ENCODE measurements at places on chromosomes 16 and 17. TPM values are rescaled to one million over a fixed set of nuclear protein-coding genes. Genes with fewer than 3 reads are reported as not detected.

DNA sequence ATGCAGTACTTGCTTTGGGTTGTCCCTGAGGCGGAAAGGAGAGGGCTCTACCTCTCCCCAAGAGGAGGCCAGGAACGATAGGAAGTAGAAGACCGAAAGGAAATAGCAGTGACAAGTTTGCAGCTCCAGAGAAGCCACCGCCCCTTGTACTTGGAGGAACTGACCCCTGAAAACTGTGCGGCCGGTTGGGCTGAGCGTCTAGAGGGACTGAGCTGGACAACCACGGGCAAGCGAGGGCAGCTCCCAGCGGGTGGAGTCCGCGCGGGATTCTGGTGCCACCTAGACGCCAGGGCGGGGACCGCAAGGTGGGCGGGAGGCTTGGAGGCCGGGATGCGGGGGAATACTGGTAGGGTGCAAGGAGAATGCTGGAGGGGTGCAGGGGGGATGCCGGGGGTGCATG, 1.3 kb upstream of the SLC6A4 start:
- DNase-seq: no peak
- peaks cover 31% of the 10 kb centered on the region for H3K4me1 ChIP-seq
- no peak overlapping the region for H3K27ac ChIP-seq
- no peak overlapping the region for H3K4me3 ChIP-seq
- H3K27me3 ChIP-seq: peaks cover 10% of the 10 kb centered on the region

Gene LGALS9B
- total RNA-seq: not detected

DNA sequence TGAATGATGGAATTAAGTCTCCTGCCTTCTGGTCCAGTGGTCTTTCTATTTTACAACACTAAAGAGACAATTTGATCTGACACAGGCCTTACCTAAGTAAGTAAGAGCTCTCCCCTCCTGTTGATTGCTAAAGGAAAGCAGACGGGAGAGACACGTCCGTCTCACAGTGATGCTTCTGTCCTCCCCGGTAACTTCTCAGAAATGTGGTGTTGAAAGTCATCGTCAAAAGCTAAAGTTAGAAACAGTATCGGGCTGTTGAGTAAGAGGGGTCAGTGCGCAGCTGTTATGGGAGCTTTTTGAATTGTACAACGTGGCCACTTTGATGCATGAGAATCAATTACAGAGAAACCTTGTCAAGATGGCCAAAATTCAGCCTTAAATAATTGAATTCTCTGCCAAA, 1.9 kb upstream of the RBFOX1 start:
- H3K4me1 ChIP-seq: no peaks in the 10 kb centered on the region
- DNase-seq: no peak
- no peak overlapping the region for H3K27ac ChIP-seq
- H3K27me3 ChIP-seq: no peaks in the 10 kb centered on the region

GRCh38 chr17:67479148-67479547, 102.1 kb downstream of the PITPNC1 start:
- no peak overlapping the region for H3K4me3 ChIP-seq
- no peaks in the 10 kb centered on the region for H3K36me3 ChIP-seq
- peaks cover 63% of the 10 kb centered on the region for H3K4me1 ChIP-seq
- DNase-seq: no peak

GRCh38 chr17:82278786-82279391, 5.4 kb upstream of the CSNK1D start:
- H3K4me3 ChIP-seq: no peak overlapping the region
- no peaks in the 10 kb centered on the region for H3K27me3 ChIP-seq
- no peak overlapping the region for H3K27ac ChIP-seq
- no peak for DNase-seq
- H3K36me3 ChIP-seq: no peaks in the 10 kb centered on the region

Gene HLF
- total RNA-seq: 5.2 TPM

Gene LRRC46
- total RNA-seq: 1.0 TPM

GRCh38 chr17:46089389-46089965, 90.4 kb downstream of the STH start:
- no peaks in the 10 kb centered on the region for H3K27me3 ChIP-seq
- no peaks in the 10 kb centered on the region for H3K4me1 ChIP-seq
- H3K4me3 ChIP-seq: no peak overlapping the region
- H3K36me3 ChIP-seq: peaks cover 1% of the 10 kb centered on the region

DNA sequence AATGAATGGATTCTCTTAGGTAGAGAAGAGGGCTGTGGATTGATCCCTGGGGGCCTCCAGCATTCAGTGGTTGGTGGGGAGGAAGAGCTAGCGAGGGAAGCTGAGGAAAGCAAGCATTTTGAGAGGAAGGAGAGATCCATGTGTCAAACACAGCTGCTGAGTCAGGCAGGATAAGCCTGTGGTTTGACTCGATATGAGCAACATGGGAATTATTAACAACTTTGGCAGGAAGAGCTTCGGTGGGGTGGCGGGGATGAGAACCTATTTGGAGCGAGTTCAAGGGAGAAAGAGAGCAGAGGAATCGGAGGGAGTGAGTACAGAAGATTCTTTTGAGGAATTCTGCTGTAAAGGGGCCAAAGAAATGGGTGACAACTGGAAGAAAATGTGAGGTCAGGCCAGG, 59.5 kb upstream of the CDC42EP4 start:
- no peak overlapping the region for H3K4me3 ChIP-seq
- H3K4me1 ChIP-seq: no peaks in the 10 kb centered on the region
- H3K27me3 ChIP-seq: no peaks in the 10 kb centered on the region
- H3K36me3 ChIP-seq: no peaks in the 10 kb centered on the region
- H3K27ac ChIP-seq: no peak overlapping the region

Gene IL4R
- total RNA-seq: 221 TPM

- no peak overlapping the region for H3K4me3 ChIP-seq
- no peaks in the 10 kb centered on the region for H3K4me1 ChIP-seq
- DNase-seq: no peak
- H3K27me3 ChIP-seq: peaks cover 60% of the 10 kb centered on the region
- H3K27ac ChIP-seq: no peak overlapping the region
Observed at GRCh38 chr16:1123525-1124230, 27.6 kb upstream of the C1QTNF8 start.

GRCh38 chr17:13182854-13183253, 165.0 kb upstream of the ELAC2 start:
- H3K27ac ChIP-seq: no peak overlapping the region
- no peak overlapping the region for H3K4me3 ChIP-seq
- no peak for DNase-seq
- H3K4me1 ChIP-seq: no peaks in the 10 kb centered on the region

- no peaks in the 10 kb centered on the region for H3K36me3 ChIP-seq
- H3K4me3 ChIP-seq: no peak overlapping the region
- no peaks in the 10 kb centered on the region for H3K27me3 ChIP-seq
- H3K27ac ChIP-seq: peak overlapping the region; percentile 38
Observed at GRCh38 chr17:18860161-18860972, 2.4 kb downstream of the PRPSAP2 start.

All from T-cell (primary cell).